KG1 (cell line): ENCODE measurements at places on chromosomes 12 and 14.
A peak's percentile ranks its signal among the peaks of the same experiment; 100 is the strongest.

GRCh38 chr14:77598366-77599070, 17.9 kb downstream of the SPTLC2 start:
- no peak for DNase-seq

- DNase-seq, result no peak
Measured at GRCh38 chr14:82379291-82379690, 845.6 kb upstream of the SEL1L start.

DNA sequence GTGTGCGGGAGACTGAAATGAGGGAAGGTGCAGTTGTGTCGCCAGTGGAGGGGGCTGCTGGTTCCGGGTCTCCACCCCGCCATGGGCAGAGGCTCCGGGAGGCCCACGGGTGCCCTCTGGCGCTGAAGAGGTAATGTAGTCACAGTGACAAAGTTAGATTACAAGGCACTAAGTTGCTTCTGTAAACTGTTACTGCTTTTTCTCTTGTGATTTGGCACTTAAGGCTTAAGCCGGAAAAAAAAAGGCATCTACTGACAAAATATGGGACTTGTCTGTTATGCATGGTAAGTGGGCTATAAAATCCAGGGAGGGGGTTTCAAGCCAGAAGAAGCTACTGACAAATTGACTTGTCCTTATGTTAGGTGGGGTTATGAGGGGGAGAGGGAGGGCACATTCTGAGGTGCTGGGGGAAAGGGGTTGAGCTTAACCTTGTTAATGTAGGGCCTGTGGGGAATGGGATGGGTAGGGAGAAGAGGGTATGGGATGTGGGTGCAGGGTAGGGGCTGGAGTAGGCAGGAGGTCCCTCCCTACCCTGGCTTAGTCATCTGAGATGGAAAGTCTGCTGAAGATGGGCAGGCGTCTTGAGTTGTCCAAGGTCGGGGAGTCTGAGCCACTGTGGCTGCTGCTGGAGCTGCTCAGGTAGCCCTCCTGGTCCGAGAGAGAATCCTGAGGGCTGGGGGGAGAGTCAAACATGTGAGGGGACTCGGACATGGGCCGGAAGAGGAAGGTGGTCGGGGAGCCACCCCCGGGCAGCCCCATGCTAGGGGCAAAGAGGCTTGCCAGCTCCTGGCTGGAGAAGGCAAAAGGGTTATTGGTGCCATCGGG, 3.7 kb downstream of the ZFP36L1 start:
- DNase-seq, result peak; percentile 74

GRCh38 chr12:75704208-75704607, 192.8 kb upstream of the KRR1 start:
- no peak for DNase-seq

DNA sequence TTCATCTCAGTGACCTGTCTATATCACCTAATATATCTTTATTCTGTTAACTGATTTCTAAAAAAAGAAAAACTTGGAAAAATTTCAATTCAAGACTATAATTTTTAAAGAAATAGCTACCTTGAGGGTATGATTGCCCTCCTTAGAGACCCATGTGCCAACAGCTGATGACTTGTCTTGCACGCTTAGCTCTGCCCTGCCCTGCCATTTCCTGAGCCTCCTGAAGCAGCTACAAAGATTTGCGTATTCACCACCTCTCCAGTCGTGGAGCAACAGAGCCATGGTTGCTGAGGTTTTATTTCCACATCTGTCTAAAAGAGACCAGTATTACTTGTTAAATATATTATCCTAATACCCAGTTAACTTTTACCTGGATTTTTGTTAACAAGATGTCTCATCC, 91.7 kb upstream of the ATF1 start:
- DNase-seq, result no peak

- no peak for DNase-seq
Measured at GRCh38 chr14:103296007-103296406, 38.0 kb upstream of the EIF5 start.

GRCh38 chr14:63656194-63656593, 14.5 kb upstream of the WDR89 start:
- DNase-seq, result no peak

DNA sequence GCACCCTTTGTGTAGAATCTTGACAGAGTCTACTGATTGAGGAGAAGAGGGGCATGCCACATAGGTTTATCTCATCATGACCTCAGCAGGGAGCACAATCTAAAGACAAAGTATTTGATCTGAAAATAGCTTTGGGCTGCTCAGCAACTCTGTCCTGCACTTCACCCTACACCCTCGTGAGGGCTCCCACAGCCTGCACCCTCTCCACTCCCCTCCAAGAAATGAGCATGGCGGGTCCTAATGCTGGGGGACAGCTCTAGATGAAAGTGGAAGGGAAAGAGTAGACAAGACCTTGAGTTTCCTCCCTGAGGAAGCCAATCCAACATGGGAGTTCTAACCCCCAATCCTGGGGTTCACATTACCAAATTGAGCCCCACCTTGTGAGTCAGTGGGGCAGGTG, 10.7 kb upstream of the KRT5 start:
- DNase-seq, result no peak

DNA sequence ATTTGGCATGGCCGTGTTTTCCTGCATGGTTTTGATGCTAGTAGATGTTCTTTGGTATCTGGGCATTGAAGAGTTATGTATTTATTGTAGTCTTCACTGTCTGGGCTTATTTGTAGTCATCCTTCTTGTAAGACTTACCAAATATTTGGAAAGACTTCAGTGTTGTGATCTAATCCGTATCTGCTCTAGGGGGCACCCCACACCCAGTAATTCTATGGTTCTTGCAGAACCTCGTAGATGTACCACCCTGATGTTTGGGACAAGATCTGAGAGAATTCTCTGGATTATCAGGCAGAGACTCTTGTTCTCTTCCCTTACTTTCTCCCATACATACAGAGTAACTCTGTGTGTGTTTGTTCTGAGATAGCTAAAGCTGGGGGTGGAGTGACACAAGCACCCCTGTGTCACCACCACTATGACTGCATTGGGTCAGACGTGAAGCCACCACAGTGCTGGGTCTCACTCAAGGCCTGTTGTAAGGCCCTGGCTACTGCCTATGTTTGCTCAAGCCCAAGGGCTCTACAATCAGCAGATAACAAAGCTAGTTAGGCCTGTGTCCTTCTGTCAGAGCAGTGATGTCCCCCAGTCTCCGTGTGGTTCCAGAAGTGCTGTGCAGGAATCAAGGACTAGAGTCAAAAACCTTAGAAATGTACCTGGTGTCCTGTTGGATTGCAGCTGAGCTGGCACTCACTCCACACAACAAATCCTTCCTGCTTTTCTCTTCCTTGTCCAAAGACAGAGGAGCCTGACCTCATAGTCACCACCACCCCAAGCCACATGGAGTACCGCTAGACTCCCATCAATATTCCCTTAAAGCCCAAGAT, 9.6 kb downstream of the RDH16 start:
- DNase-seq, result no peak

DNA sequence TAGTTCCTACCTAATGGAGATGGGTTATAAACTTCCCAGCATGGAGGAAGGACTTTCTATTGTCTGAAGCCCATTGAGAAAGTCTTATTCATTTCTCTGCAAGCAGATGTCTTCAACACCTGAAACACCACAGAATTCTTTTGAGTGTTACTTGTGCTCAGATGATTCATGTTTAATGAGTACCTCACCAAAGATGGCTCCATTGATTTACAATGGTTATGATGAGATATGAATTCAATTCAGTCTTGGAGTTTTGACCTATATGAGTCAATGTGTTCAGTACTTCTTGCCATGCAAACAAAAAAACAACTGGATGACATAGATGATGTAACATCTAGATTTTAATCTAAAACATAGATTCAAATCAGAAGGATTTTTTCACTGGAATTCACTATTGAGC, 15.4 kb upstream of the PAWR start:
- no peak for DNase-seq

DNA sequence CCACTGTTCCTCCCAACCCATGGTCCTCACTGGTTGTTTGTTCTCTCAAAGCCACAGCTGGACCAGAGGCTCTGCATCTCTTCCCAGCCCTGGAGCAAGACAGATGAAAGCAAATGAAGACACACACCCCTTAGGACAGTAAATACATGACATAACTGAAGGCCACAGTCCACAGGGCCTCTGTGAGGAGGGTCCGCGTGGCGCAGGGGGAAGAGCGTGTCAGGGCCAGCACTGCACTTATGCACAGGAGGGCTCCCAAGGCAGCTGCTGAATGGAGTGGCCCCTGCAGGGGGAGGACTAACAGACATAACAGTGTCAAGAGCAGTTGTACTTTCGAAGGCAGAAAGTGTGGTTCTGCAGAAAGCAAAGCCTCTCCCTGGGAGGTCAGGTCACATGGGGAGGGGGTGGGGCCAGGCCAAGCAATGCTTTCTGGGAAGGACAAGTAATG, 79.9 kb downstream of the CHGA start:
- no peak for DNase-seq
